ENCODE measurements at places on chromosomes 1 and 21.
A peak's percentile ranks its signal among the peaks of the same experiment; 100 is the strongest.

- DNase-seq = no peak
Observed at GRCh38 chr1:30307182-30307581, 416.2 kb downstream of the MATN1 start.

- DNase-seq = no peak
Observed at GRCh38 chr1:203325418-203326091, 20.2 kb downstream of the BTG2 start.

GRCh38 chr21:29441651-29442050 lies 142.9 kb downstream of the BACH1 start:
- DNase-seq = no peak

- DNase-seq = no peak
Observed at GRCh38 chr1:93617670-93618499, 63.8 kb downstream of the BCAR3 start.

DNA sequence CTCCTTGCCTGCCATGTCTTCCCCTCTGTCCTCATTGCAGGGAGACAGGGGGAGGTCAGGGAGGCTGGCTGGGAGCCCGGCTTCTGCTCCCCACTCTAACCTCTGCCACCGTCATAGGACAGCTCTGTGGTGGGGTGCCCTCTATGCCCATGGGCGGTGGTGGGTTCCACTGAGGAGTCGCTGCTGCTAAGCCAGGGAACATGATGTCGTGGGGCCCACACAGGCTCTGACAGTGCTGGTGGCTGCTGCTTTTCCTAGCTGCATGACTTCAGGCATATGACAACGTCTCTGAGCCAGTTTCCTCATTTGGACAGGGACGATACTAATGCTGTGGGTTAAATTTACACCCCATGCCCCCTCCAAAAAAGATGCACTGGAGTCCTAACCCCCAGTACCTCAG lies 14.7 kb downstream of the KCNA10 start:
- DNase-seq = no peak

- DNase-seq = no peak
Observed at GRCh38 chr1:214031267-214031650, 43.5 kb downstream of the PROX1 start.

GRCh38 chr1:149877211-149877946 lies 22.0 kb upstream of the BOLA1 start:
- DNase-seq = no peak

DNA sequence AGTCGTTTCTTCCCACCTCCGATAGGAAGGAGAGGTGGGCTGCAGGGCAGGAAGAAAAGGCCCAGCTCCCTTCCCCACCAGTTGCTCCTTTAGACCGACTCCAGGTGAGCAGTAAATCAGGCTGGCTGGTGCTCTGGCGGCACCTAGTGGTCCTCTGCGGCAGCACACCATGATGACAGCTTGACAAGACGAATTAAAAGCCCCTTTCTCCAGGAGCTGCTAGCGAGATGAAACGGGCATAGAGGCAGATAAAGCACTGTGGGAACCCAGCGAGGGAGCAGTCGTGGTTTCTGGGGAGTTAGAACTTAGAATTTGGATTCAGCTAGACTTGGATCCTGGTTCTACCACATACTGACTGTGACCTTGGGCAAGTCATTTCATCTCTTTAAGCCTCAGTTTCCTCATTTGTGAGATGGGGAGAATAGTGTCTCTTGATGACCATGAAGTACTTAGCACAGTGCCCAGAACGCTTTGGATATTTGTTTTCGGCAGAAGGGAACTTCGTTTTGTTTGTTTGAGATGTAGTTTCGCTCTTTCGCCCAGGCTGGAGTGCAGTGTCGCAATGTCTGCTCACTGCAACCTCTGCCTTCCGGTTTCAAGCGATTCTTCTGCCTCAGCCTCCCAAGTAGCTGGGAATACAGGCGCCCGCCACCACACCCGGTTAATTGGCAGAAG lies 21.8 kb upstream of the COL9A2 start:
- peak; percentile 87 for DNase-seq

DNA sequence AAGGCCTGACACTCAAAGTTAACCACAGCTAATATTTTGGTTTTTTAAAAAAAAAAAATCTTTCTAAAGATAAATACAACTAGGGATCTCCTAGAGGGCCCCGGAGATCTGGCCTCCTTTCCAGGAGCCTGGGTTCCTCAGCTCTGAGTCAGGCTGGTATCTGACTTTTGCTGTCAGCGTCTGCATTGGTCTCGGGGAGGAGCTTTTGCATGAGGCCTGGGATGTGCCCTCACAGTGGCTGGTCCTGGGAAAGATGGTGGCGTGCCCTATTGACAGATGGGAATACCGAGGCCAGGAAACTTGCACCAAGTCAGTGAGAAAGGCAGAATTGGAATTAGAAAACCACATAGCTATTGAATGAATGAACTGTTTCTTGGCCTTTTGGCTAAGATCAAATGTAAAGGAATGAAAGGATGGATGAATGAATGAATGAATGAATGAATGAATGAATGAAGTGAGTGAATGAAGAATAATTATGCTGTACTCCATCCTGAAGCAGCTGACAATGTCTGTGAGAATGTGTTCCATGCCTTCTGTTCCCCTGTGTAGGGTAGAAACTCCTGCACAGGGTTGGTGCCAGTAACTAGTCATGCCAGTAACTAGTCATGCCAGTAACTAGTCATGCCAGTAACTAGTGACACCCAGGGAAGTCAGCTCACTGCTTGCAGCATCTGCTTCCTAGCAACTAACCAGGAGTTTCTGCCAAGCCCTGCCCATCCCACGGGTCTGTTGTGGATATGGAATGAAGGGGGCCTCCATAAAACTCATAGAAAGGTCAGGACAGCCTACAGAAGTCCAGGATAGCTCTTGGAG lies 242.5 kb upstream of the VAMP3 start:
- DNase-seq = no peak

GRCh38 chr1:235087906-235088305 lies 40.7 kb downstream of the TOMM20 start:
- no peak for DNase-seq

DNA sequence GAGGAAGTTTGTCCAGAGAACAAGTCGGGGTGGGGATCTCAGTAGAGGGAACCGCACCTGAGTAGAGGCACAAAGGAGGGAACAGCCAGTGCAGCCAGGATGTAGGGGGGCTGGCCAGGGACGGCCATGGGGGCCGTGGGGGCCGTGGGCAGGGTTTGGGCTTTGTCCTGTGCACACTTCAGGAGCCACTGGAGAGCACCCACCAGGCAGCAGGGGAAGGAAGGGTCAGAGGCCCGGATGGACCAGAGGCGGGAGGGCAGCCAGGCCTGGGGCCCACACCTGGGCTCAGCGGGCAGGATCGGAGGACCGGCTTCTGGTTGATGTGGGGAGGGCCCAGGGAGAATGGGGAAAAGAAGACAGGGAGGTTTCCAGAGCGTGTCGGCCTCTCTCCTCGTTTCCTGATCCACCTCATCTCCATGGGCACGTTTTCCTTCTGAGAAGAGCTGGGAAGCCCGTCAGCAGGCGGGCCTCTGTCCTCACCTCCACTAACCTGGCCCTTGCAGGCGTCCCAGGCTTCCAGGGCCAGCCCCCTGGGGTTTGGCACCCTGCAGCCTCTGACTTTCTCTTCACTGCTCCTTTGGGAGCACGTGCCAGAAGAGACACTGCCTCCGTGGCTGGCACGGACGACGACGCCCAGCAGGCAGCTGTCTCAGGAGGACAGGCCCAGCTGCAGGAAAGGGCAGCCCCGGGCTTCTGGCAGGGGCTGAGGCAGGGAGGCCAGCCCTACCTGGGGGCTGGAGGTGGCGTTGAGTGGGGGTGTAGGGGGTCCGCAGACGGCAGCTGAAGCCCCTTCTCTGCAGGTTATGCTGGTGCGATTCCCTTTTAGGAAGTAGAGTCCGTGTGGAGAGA lies 16.8 kb upstream of the PDXK start:
- DNase-seq = no peak

GRCh38 chr21:44466351-44466954 lies 11.1 kb downstream of the LRRC3 start:
- DNase-seq = no peak

- no peak for DNase-seq
Observed at GRCh38 chr1:37399205-37399604, 75.2 kb upstream of the ZC3H12A start.

DNA sequence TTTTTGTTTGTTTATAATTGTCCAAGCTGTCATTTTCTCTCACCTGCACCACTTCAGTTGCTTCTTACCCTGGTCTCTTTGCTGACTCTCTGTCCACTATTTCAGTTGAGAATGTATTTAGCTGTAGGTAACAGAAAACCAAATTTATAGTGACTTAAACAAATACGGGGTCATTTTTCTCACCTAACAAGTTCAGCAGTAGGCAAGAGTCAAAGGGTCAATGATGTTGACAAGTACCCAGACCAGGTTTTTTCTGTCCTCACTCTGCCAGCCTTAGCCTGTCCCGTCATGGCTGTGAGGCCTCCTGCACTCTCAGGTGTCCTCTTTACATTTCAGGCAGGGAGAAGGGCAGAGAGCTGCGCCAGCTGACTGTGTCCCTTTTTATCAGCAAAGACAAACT lies 11.8 kb downstream of the RIIAD1 start:
- DNase-seq = no peak

GRCh38 chr1:212678456-212679410 lies 20.9 kb downstream of the BATF3 start:
- no peak for DNase-seq

- DNase-seq = no peak
Observed at GRCh38 chr1:66000033-66000637, 207.4 kb downstream of the PDE4B start.

DNA sequence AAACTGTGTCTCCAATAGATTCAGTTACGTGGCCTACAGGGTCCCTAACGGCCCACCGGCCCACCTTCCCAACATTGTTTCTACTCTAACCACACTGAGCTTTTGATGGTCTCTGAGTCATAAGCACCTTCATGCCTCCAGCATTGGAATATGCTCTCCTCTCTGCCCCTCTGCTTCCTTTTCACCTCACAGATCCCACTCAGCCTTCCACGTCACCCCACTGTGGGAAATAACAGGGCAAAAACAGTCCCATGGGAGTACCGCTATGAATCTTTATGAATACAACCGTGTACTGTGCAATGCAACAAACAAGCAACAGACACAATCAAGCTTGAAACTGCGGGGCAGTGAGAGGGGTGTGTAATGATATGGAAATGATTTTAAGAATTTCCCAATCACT lies 5.3 kb upstream of the SARS1 start:
- no peak for DNase-seq

GRCh38 chr1:223411309-223411708 lies 18.1 kb downstream of the CCDC185 start:
- DNase-seq = peak; percentile 8

DNA sequence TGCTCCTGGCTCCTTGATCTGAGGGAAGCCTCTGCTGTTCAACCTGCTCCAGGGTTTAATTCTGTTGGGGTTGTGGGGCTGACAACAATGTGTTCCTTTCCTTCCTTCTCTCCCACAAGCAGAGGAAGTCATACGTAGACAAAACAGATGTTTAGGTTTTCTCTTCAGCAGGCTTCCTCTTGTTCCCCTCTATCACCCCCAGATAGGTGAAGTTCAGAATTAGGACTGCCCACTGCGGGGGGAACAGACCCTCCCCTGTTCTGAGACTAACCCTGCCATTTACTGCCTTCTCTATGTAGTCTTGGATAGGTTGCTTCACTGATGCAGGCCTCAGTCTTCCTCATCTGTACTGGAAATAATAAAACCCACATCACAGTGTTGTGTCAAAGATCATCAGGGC lies 30.0 kb upstream of the NRDC start:
- no peak for DNase-seq

DNA sequence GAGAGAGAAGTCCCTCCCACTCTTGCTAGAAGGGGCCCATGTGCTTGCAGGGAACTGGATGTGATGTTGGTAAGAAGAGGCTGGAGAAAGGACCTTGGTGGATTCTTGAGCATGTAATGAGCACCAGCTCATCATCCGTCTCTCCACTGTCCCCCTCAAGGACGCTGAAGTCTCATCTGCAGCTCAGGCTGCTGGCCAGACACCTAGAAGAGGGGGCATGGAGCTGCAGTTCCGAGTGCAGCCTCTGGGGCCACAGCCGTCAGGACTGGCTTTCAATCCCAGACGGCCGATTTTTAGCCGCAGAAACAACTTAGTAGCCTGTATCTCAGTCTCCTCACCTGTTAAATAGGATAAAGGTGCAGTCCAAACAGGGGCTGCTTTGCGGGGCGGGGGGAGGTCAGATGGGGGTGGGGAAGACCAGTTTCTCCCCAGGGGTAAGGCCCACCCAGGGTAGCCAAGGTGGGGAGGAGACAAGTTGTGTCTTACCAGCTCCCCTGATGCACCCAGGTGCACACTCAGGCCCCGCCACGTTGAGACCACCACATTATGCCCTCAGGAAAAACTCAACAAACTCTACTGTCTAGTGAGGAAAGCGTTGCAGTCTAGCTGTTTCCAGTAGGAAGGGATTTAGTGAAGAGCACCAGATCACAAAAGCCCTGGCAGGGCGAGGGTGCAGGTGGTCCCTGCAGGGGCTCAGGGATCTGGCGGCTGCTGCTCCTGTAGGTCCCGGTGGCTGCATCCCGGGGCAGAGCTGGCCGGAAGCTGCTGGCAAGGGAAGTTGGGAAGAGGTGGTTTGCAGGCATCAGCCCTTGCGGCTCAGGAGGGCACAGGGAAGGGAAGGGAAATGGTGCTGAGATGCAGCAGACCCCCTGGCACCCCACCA lies 29.5 kb downstream of the LDLRAP1 start:
- peak; percentile 57 for DNase-seq

- no peak for DNase-seq
Observed at GRCh38 chr1:14514739-14515138, 83.7 kb upstream of the KAZN start.

GRCh38 chr1:91031081-91031480 lies 9.2 kb upstream of the ZNF644 start:
- DNase-seq = no peak

DNA sequence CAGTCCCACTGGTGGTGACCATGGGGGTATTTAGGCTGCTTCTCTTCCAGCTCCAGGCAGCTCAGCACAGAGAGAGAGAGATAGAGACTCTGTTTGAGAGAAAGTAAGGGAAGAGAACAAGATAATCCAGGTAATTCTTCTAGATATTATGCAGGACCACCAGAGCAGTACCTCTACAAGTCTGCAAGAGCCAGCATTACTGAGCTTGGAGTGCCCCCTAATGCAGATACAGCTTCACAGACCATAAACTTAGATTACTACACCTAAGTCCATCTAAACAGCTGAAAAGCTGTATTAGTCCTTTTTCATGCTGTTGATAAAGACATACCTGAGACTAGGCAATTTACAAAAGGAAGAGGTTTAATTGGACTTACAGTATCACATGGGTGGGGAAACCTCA lies 570.3 kb downstream of the LRRIQ3 start:
- DNase-seq = no peak

- DNase-seq = no peak
Observed at GRCh38 chr1:246081856-246082668, 425.0 kb downstream of the SMYD3 start.

DNA sequence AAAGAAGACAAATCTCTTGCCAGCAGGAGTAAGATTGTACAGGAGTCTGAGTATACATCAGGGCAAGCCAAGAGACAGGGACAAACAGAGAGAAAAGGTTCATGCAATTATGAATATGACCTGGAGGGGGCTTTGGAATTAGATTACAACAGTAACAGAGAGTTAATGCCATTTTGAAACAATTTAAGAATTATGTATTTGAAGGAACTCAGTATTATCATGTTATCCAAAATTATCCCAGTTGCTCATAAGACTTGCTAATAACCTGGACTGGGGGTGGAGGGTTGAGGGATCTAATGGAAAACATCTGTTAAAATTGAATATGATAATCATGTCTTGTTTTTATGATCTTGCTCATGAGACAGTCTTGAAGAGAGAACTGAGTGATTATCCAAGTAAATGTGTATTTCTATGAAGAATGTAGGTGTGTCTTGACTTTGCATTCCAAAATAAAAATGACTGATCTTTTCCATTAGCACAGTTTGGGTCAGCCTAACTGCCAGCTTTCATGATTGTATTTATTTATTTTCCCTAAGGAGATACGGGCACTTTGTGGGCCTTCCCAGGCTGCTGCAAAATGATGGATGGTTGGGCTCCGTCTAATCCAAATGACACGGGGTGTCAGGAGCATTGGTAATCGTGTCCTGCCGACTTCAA lies 117.7 kb downstream of the ERG start:
- DNase-seq = peak; percentile 52
